Thoracic aorta (tissue), 2 donors: ENCODE measurements at places on chromosomes 2 and 18.

DNA sequence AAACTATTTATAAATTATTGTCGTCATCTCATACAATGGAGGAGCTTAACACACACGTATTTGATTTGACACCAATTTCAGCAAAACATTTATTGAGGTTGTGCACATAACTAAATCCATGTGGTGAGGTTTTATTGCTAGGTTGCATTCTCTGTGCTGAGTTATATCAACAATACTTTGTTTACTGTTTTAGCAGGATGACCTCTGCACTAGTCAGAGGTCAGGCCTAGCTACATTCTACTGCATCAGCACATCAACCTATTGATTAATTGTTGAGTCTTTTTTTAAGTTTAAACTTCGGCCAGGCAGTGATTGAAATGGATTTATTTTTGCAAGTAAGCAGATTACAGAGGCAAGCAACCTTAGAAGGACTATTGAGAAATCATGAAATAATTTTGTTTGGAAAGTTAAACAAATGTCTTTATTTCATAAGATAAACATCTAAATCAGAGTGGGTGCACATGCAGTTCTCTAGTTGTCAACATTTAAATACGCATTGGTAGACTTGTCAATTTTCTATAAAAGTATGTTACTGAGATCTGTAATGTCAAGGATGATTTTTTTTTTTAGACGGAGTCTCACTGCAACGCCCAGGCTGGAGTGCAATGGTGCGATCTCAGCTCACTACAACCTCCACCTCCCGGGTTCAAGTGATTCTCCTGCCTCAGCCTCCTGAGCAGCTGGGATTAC, 75.2 kb upstream of the CD28 start:
- no peak for DNase-seq

GRCh38 chr2:50018292-50018691, 864.0 kb upstream of the FSHR start:
- no peak for DNase-seq

DNA sequence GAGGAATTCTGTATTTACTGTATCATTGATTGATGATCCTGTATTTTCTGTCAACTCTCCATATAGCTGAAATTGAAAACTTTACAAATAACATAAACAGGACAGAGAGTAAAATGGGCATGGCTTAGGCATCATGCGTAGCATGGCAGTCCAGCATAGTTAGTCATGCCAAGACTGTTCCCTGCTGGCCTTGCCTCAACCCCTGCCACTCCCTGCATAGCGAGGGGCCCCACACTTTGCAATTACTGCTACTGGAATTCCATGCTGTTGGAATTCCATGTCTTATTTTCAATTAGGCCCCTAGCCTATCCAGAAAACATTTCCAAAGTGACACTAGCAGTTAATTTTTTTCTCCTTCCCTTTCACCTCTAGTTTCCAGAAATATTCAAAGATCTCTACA, 15.1 kb upstream of the SOX11 start:
- DNase-seq: no peak

DNA sequence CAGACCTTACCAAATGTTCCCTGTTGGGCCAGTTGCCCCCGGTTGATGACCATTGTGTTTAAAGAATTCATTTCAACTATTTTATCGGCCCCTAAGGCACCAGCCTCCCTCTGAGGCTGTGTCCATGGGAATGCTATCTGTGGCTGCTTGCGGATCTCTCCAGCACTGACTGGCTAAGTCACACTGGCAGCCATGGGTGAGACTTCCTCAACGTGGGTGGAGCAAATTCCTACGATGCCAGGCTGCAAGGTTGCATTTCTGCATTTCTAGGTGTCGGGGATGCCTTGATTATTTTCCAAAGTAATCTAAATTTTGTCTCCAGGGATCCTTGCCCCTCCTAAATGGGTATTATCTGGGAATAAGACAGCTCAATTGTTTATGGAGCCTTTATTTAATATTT, 6.2 kb downstream of the CXCR4 start:
- DNase-seq: no peak

GRCh38 chr2:120935339-120936313, 200.0 kb downstream of the GLI2 start:
- DNase-seq: no peak

DNA sequence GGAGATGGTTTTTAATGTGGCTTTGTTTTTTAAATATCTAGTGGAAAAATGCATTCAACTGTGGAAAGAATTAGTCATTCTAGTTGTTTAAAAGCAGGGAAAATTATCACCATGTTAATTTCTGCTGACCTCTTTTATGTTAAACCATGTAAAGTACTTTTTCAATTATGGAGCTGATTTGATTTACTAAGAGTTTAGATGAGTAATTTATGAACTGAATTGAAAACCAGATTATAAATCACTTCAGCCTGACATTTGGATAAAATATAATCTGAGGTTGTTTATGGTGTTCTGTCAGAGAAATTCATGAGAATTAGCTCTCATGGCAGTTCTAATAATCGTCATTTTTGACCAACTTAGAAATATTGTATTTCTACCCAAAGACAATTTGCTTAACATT, 11.6 kb downstream of the ITGA4 start:
- no peak for DNase-seq

DNA sequence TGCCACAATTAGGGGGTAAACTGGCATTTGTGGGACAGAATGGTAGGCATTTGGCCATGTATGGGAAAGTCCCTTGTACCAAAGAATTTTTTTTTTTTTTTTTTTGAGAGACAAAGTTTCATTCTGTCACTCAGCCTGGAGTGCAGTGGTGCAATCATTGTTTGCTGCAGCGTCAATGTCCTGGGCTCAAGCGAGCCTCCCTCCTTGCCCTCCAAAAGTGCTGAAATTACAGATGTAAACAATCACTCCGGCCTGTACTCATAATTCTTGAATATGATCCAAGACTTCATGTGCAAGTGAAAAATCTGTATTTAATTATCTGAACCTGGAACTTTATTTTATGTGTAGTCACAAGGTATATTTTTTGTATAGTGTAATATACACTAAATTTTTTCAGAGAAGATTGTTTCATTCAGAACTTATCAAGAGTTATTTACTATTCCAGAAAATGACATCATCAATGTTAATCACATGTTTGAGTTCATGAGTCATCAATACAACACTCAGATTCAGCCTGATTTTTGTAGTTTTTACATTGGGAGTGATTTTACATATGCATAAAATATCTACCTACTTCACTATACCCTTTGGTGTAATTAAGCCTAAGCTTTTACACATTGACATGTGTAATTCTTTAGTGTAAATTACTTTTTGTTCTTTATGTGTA, 138.7 kb upstream of the L3MBTL4 start:
- no peak for DNase-seq

GRCh38 chr2:16330012-16330411, 335.6 kb downstream of the CYRIA start:
- DNase-seq: no peak

DNA sequence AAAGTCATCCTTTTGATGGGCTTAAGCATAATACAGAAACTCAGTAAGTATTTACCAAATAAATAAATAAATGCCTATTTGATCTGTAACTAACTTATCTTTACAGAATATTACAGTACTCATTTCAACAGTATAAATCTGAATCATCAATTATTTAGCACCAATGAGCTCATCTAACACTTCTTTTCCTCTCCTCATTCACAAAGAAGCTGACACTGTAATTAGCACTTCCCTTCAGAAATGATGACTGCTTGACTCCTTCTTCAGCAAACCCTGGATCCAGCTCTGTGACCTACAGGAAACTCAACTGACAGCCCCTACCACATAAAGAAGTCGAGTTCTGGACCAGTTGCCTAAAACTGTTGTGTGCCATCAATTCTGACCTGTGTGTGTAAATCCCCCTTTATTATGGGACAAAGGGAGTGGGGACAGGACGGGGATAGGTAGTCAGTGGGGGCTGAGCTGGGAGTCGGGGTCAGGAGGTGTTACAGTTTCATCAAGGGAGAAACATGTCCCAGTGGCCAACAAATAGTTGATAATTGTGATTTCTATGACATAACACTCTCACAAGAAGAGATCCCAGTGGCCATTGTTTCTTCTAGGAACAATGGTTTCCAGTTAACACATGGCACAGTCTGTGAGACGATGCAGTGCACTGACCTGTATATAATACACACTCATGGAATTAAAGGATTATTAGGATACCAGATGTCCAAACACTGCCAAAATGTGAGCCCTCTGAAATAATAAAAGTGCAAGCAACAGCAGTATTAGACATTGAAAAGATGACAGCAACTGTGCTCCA, 68.7 kb downstream of the STK39 start:
- DNase-seq: no peak

- no peak for DNase-seq
Observed at GRCh38 chr2:48204750-48205136, 298.4 kb upstream of the FBXO11 start.

DNA sequence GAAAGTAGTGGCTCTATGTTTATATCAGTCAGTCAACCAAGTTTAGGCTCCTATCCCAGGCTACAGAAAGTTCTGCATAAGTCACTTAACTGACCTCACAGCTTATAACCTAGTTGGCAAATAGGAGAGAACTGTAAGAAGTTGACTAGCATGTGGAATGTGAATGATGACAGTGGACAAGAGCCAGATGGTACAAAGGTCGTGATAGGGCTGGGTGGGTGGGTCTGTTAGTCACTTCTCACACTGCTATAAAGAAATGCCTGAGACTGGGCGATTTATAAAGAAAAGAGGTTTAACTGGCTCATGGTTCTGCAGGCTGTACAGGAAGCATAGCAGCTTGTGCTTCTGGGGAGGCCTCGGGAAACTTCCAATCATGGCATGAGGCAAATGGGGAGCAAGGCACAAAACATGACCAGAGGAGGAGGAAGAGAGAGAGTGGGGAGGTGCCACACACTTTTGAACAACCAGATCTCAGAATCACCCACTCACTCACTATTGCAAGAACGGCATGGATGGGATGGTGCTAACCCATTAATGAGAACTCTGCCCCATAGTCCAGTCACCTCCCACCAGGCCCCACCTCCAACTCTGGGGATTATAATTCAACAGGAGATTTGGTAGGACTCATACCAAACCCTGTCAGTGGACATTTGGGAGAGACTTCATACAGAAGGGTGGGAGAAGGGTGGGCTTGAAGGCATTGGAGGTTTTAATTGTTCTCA, 68.8 kb downstream of the LTBP1 start:
- DNase-seq: no peak

DNA sequence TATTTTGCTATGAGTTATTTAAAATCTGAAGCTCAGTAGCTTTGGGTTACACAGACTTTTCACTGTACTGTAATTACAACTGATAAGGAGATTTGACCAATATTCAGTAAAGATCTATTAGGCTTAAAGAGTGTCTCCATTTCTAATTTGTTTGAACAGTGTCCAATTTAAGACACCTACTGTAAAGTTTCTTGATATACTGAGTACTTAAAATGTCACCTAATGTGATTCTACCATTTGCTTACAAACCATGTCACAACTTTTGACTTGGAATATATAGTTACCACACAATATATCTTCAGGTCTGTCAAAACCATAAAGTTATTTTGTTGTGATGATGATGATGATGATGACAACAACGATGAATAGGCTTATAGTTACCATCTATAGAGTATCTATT, 228.5 kb upstream of the SMAD7 start:
- no peak for DNase-seq

- no peak for DNase-seq
Observed at GRCh38 chr2:7040547-7040946, 123.3 kb downstream of the RNF144A start.

- DNase-seq: no peak
Observed at GRCh38 chr18:10923551-10924070, 225.8 kb downstream of the PIEZO2 start.
